ENCODE measurements at places on chromosomes 2 and 18.

- no peak for DNase-seq
Measured at GRCh38 chr2:155494744-155495143, 796.2 kb downstream of the KCNJ3 start.

- no peak for DNase-seq
Measured at GRCh38 chr2:174778085-174778981, 14.1 kb upstream of the CHRNA1 start.

DNA sequence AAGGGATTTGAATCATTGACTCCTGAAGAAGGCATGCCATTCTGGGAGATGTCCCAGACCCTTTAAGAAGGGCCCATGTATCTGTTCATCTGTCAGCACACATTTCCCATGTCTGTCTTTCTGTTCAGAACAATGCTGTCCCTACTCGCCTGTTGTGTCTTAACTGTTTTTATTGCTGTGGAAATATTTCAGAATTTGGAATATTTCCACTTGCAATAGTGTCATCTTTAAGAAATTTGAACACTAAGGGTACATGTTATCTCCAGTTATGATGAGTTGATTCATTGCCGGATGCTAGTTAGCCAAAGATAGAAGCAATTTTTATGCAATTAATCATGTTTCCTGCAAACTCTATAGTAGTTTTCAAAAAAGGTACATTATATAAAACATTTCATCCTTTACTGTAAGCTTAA, 36.9 kb upstream of the NT5C1B start:
- DNase-seq: no peak

DNA sequence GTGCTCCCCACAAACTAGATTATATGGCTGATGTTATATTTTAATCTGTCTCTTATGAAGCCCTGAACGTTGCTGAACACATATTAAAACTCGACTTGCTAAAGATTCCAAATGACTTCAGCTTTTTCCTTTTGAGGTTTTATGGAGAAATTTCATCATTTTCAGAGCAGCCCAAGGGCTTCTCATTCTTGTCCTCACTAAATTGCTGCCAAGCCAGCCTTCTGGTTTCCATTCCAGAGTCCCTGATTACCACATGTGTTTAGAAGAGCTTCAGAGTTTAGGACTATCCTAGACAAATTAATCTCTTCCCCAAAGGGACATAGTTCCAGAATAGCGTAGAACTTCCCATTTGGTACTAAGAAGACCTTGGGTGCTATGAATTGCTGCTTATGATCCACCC, 77.8 kb upstream of the CCDC195 start:
- no peak for DNase-seq

GRCh38 chr2:65411056-65411795, 21.2 kb downstream of the SPRED2 start:
- no peak for DNase-seq

GRCh38 chr2:195741191-195741590, 84.2 kb downstream of the SLC39A10 start:
- no peak for DNase-seq

- DNase-seq: no peak
Measured at GRCh38 chr2:42095923-42096408, 48.1 kb downstream of the PKDCC start.

DNA sequence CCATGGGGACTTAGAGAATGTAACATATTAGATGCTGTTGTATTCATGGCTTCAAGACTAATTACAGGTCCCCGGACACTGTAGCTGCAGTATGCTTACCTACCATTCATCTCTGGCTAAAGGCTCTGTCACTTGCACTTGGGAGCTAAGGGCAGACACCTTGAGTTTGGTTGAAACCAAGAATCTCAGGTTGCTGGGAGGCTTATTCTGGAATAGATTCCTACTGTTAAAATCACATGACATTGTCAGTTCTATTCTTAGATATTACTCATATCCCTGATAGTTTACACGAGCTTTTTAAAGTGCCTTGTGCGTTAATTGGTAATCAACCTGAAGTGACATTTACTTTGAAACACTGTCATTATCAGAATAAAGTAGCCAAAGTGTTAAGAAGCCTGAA, 73.0 kb upstream of the EPB41L5 start:
- no peak for DNase-seq

GRCh38 chr2:200993097-200993496, 29.6 kb upstream of the ORC2 start:
- DNase-seq: no peak

DNA sequence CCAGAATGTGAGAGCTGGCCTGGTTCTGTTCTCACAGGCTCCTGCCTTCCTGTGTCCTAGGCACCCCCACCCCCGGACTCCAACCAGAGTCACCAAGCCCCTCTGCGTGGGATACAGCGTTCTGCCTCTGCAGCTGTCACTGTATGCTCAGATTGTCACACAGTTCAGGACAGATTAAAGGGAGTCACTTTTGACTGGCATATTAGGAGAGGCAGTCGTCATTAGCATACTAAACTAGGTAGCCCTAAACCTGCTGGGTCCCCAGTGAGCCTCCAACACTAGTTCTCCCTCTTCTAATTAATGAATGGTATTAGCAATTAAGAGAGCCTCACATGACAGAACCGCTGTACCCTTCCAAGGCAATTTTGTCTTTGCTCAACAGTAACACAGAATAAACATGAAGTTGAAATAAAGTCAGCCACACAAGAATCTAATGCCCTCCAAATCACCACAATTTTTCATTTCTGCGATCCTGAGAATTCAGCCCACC, 340.2 kb downstream of the CMPK2 start:
- DNase-seq: no peak
